Left renal pelvis (tissue), 4 donors: ENCODE measurements at places on chromosomes 7 and 10. TPM values are rescaled to one million over a fixed set of nuclear protein-coding genes. Genes with fewer than 3 reads are reported as not detected.

GRCh38 chr7:69932034-69932628 lies 333.9 kb downstream of the AUTS2 start:
- peak; percentile 26 for DNase-seq

DNA sequence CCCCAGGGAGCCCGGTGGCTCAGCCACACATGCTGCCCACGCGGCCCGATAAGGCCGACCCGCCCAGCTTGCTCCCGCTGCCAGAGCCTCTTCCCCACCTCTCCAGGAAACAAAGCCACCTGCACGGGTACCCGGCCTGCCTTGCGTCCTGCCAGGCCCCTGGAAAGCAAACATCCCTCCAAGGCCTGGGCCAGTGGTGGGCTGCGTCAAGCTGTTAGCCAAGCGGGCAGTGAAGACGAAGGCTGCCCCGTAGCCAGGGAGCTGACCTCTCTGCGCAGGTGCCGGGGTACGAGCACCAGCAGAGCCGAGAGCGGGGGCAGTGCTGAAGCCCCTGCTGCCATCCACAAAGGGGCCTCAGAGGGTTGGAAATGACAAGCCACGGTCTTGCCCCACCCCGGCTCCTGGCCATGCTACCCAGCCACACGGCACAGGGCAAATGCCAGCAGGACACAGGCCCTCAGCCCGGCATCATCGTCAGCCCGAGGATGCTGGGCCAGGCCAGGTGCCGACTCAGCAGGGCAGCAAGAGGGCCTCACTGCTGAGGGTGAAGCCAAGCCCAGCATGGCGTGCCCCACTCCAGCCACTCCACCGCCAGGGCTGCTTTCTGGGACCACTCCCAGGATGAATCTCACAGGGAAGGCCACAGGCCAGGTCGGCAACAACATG lies 140.0 kb downstream of the PTPRN2 start:
- no peak for DNase-seq

- DNase-seq = no peak
Measured at GRCh38 chr7:73973091-73973490, 54.9 kb upstream of the ELN start.

DNA sequence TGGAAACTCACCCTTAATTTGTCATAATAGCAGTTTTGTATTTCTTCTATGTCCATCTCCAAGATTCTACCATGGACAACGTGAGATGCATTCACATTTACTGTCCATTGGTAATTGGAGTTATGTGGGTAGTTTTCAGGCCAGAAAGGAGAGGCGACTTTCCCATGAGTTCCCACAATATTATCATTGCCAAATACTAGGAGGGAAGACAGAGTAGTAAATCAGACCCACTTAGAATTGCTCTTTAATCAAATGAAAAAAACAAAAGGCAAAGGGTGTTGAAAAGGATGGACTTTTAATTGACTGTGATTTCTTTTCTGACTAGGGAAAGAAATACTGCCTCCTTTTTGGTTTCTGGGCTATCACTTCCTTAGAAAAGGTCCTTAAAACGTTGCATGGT lies 121.7 kb upstream of the RSU1 start:
- DNase-seq = no peak

- no peak for DNase-seq
Measured at GRCh38 chr10:120480065-120480600, 23.1 kb downstream of the PLPP4 start.

GRCh38 chr7:42689626-42690025 lies 222.2 kb downstream of the C7orf25 start:
- DNase-seq = no peak

DNA sequence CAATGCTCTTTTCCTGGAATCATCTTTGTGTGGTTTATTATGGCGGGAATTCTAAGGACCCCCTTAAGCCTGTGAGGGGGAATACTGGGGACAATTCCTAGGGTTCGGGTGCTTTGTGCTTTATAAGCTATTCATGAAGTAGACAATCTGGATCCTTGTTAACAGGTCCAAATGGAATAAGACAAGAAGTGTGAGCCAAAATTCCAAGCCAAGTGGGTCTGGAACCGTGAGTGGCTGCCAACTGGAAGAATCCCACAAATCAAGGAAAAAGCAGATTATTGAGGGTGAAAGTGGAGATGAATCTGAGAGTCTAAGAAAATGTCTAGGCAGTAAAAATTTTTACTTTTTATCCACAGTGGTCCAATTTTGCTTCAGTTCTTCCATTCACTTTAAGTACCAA lies 136.8 kb downstream of the MDFIC start:
- DNase-seq = no peak

- no peak for DNase-seq
Measured at GRCh38 chr10:113882240-113882639, 27.8 kb downstream of the NHLRC2 start.

DNA sequence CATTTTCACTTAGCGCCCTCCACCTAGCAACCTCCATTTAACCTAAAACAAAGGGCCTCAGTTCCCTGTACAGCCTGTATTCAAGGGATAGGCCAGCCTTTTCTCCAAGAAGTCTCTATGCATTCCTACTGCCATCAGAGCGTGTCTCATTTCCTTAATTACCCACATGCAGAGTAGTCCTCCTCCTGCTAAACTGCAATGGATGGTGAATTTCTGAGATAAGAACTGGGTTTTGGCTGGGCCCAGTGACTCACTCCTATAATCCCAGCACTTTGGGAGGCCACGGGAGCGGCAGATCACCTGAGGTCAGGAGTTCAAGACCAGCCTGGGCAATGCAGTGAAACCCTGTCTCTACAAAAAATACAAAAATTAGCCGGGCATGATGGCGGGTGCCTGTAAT lies 71.1 kb upstream of the GPR158 start:
- no peak for DNase-seq

- DNase-seq = no peak
Measured at GRCh38 chr7:149682038-149682437, 91.3 kb downstream of the ZNF467 start.

DNA sequence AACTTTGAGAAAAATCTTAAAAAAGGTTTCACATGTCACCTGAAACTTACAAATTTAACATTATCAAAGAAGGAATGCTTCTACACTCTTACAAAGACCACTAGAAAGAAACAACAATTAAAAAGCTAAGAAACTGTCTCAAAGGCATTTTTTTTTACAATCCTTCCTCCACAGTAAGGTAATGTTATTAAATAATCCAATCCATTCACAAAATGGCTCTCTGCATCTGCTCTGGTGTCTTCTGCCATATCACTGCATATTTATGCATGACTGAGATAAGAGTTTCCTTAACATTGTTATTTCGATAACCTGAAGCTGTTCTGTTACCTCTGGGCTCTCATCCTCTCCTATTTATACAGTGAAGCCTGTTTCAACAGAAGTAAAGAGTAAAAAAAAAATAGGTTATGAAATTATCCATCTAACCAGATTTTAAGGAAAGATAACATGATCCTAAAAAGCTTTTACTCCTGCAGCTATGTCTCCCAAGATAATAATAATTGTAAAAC lies 8.5 kb downstream of the HNRNPA2B1 start:
- no peak for DNase-seq

DNA sequence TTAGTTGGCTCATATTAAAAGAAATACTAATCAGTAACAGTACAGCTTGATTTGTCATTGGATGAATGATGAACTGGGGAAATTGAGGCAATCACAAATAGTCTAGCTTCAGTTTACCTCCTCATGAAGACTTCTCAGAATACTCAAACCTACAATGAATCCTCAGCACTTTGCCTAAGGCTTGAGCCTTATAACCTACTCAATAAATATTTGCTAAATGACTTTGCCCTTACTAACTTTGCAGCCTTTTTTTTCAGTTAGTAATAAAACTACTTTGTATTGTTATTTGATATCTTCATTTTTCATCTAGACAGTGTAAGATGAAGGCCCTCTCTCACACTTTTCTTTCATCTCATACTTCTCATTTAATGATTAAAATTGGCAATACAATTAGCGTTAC lies 1162.5 kb upstream of the C7orf33 start:
- no peak for DNase-seq

DNA sequence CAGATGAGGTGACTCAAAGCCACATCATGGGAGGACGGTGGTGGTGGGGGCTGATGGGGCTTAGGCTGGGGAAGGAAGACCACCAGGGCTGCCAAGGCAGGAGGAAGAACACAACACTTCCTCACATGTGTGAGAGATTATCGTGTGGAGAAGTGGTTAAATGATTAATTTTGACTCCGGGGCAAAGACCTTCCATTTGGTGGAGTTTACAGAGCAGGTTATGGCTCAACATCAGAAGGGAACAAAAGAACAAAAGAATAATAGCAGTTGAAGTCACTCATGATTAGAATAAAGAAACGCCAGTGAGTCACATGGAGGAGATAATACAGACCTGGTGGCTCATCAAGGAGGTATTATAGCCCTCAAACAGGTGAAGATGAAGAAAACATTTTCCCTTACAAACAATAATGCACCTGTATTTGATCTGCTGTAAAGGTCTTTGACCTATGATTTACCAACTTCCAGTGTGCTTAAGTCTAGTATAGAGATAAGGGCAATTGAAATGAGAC lies 170.1 kb downstream of the PKD1L1 start:
- DNase-seq = no peak

- DNase-seq = no peak
Measured at GRCh38 chr7:125059861-125060456, 130.3 kb upstream of the POT1 start.

DNA sequence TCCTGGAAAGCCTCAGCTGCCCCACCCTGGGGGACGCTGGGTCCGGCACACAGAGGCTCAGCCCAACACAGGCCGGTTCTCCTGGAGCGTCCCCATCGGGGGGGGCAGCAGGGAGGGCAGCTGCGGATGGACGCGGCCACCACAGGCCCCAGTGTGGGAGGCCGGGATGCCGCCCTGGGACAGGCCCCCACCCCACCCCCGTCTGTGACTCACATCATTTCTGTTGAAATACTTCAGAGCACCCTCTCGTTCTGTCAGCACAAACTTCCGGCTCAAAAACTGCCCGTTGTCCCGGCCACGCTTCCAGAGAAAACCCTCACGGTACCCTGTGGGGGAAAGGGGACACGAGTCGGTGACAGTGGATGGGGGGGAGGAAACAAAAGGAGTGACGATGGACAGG lies 28.5 kb downstream of the GET4 start:
- DNase-seq = no peak

DNA sequence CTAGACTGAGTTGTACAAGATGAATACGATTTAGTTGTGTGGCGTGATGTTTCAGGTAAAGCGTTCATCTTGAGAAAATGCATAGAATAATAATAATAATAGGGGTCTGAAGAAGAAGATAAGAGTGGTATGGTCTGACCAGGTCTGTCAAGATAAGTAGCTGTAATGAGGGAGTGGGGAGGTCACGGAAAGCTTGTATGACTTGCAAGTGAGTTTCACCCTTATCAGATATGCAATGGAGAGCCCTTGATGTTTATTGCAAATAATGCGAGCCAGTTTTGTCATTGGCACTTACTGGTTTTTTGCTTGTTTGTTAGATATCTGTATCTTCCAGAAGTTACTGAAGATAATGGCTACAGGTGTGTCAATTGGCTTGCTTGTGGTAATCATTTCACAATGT lies 611.5 kb downstream of the CNTNAP2 start:
- DNase-seq = no peak

DNA sequence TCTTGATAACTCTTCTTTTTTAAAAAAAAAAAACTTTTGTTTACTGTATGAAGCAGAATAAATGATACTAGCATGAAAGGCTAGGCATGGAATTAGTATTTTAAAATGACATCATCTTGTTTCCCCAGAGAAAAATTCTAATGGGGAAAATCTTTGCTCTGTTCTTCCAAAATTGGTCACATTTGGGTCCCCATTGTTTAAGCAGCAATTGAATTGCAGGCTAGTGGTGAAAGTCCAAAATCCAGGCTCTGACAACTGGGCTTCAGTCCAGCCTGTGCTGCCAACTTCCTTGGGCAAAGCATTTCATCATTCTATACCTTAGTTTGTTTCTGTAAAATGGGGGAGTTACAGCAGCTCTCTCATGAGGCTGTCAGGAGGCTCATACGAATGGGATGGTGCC lies 726.4 kb downstream of the KCNMA1 start:
- DNase-seq = no peak

GRCh38 chr7:47654672-47655298 lies 72.9 kb upstream of the TNS3 start:
- no peak for DNase-seq

DNA sequence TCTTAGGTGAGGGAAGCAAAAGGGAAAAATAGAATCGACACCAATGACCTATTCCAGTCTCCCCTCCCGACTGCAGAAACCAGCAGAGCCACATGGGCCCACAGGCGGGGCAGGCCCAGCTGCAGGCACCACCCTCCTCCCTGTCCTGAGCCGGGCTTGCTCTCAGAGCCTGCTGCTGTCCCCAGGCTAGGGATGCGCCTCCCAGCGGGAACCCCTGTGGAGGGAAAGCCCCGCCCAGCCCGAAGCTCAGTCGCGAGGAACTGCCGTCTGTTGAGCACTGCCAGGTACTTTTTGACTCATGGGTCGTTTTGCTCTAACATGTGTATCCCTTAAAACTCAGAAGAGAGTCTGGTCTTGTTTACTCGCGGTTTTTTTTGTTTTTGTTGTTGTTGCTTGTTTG lies 124.5 kb upstream of the RET start:
- DNase-seq = no peak

GRCh38 chr7:112122798-112123197 lies 83.4 kb downstream of the DOCK4 start:
- no peak for DNase-seq

GRCh38 chr10:58209669-58210068 lies 58.0 kb downstream of the IPMK start:
- no peak for DNase-seq

DNA sequence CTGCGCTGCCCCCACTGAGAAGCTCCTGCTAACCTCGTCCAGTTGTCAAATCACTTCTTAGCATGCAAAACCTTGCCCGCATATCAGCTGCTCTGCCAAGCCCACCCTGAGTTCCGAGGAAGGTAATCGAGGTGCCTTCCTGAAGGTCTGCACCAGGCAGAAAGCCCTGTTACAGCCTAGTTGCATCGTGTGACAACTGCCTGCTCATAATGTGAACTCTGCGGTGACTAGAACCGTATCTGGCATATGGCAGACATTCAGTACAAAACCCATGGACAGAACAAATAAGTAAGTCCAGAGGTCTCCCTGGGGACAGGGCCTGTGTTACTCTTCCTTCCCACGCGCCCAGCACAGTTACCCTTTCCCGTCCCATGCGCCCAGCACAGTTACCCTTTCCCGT lies 394.3 kb downstream of the DNAJB6 start:
- DNase-seq = no peak

GRCh38 chr7:143965280-143965679 lies 10.6 kb downstream of the OR2F1 start:
- DNase-seq = no peak

Gene AGMO
- 0.81 TPM for polyA plus RNA-seq

Gene FAM25G
- polyA plus RNA-seq = not detected

Gene CALHM1
- polyA plus RNA-seq = 0.09 TPM

Gene PDZD7
- polyA plus RNA-seq = 1.3 TPM

Gene MRLN
- polyA plus RNA-seq = not detected

Gene SMURF1
- 14.7 TPM for polyA plus RNA-seq

Gene HOXA9
- 54.9 TPM for polyA plus RNA-seq

Gene PSMG3
- 33.0 TPM for polyA plus RNA-seq

Gene ARMC3
- 12.7 TPM for polyA plus RNA-seq

Gene WIPF3
- 2.5 TPM for polyA plus RNA-seq

Gene SPACDR
- 1.6 TPM for polyA plus RNA-seq

Gene PDE6C
- 0.93 TPM for polyA plus RNA-seq

Gene ANKRD2
- 0.40 TPM for polyA plus RNA-seq

Gene PRDX3
- polyA plus RNA-seq = 166 TPM

Gene TSPAN12
- polyA plus RNA-seq = 183 TPM
